ENCODE measurements at places on chromosomes 7 and 10. TPM values are rescaled to one million over a fixed set of nuclear protein-coding genes. Genes with fewer than 3 reads are reported as not detected.

LRRD1 gene
- total RNA-seq: not detected

WDFY4 gene
- total RNA-seq: 132 TPM

LDB3 gene
- total RNA-seq: not detected

PDK4 gene
- 0.21 TPM for total RNA-seq

RTKN2 gene
- total RNA-seq: not detected

DNA sequence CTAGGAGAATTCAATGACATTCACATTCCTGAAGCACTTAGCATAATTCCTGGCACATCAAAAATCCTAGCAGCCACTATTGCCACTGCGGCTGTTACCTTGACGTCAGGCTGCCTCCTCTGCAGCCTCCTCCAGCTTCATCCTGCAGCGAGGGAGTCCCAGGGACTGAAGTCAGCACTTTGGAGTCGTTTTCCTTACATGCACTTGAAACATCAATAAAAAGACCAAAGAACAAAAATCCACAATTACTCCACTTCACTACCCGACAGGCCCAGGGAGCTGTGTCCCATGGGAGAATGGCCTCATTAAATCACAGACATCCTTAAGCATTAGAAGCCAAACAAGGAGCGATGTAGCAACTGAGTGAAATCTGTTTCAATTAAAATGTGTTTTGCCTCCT lies 48.6 kb upstream of the NANOS1 start:
- DNase-seq: no peak

DNA sequence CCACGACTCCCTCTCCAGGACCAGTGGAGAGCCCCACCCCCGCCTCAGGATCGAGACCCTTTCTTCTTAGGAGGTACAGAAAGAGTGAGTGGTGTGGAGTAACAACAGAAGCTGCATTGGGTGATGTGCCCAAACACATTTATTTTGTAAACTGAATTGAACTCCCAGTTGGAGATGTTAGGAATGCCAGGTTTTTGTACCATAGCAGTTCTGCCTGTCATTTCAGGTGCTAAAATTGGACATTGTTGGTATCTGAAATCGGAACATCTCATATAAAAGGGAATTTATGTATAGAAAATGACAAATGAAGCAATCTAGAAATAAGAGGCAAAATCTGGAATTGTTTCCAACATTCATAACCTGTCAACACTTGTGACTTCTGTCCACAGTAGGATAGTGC lies 74.7 kb downstream of the SHH start:
- no peak for DNase-seq

DNA sequence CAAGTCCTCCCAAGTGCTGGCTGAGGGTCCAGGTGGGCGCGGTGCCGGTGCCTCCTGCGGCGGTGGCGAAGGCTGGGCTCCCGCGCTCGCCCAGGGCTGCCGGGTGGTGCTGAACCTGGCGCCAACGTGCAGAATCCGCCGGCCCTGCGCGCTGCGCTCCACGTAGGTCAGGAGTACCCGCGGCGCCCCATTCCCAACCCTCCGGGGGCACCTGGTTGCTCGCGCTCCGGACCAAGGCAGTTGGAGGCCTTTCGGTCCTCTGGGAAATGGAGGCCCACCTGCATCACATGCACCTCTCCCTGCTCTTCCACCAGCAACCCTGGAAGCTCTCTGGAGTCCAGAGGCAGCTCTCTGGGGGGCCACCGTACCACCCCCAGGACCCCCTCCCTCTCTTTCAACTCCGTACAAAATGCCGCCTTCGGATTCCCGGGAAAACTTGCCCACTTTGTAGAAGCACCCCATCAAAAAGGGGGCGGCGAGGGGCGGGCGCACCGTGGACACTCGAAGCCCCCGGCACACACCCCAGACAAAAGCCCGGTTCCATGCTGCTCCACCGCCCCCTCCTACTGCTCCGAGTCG lies 745 bp downstream of the SLC16A9 start:
- DNase-seq: no peak

DNA sequence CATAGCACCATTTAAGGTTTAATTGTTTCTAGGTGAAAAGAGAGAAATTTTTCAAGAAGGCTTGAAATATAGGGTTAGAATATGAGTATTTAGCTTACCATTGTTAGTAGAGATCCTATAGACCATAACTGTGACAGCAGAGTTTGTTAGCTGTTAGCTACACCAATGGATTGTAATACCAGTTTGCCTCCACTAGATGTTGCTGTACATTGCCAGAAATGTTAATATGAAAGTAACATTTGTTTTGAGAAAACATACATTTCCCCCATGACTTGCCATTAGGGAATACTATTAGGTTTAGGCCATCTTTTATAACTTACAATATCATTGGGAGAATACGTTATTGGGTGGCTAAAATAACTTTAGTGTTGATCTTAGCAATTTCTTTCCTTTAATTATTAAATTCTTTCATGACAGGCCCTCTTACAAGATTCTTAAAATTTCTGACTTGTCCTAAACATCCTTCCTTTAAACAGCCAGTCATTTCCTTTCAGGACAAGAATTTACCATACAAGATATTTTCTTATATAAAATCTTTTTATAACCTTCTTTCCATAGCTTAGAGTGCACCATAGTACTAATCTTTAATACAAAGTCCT lies 39.5 kb downstream of the ZNF117 start:
- peak; percentile 16 for DNase-seq

DNA sequence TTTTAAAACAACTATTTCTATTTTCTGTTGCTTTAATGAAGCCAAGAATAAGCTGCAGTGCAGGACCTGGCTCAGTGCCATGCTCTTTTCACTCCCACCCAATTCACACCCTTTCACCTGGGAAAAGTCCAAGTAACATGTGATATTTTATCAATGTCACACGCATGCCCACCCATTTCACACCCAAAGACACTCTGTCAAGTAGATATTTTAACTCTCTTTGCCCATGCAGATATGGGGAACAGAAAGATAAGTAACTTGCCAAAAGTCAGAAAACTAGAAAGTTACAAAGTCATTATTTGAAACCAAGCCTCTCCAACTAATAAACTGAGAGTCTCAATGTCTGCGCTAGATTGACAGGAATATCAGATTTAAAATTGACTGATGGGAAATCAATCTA lies 706.7 kb upstream of the PHF14 start:
- no peak for DNase-seq

DNA sequence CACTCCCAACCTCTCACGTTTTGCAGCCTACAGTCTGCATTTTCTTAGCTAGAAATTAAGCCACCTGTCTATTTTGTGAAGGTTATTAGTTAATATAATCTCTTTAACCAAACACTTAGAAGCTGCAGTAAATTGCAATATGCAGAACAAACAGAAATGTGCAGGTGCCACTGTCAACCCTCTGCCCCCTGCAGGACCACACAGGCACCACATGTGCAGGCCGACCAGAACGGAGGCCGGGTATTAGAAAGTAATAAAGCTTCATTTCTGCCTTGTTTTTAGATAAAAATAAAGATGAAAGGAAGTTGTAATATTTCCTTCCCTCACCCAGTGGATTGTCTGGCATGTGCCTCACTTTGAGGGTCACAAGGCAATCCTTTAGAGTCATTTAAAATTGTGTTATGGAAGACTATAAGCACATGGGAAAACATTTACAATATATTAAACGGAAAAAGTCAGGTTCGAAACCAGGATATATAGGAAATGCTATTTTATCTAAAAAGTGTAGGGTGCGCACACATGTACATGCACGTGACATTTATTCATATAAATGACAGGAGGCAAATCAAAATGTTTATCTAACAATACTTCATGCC lies 158.2 kb downstream of the ARHGAP12 start:
- no peak for DNase-seq

DNA sequence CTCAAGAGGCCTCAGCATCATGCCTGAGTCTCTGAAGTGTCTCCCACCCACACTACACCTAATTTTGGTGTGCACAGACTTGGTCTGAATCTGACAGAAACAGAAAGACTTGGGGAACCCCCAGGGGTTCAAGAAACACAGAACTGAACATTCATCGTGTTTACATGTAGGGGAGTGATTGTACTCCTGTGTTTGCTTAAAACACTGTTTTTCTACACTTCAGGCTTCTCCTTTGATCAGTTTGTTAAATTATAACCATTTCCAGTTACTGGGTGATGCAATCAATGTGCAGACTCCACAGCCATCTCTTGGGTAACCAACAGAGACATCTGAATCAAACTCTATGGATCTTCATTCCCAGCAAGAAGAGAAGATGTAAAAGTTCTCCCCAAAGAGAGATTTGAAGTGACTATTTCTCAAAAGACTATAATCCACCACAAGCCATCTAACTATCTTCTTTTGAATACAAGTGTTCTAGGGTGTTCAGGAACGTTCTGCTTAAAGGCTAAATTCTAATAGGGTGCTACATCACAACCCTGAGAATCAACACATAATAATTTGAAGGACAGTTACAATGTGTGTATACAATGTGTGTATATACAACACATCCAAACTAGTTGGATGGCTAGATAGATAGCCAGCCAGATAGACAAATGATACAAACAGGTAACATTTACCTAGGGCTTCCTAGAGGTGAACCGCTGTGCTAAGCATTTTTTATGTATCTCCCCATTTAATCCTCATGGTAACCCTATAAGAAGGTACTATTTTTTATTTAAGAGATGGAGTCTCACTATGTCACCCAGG lies 34.2 kb downstream of the DNAJC12 start:
- no peak for DNase-seq

GRCh38 chr10:52679117-52679516 lies 93.5 kb downstream of the MBL2 start:
- no peak for DNase-seq

DNA sequence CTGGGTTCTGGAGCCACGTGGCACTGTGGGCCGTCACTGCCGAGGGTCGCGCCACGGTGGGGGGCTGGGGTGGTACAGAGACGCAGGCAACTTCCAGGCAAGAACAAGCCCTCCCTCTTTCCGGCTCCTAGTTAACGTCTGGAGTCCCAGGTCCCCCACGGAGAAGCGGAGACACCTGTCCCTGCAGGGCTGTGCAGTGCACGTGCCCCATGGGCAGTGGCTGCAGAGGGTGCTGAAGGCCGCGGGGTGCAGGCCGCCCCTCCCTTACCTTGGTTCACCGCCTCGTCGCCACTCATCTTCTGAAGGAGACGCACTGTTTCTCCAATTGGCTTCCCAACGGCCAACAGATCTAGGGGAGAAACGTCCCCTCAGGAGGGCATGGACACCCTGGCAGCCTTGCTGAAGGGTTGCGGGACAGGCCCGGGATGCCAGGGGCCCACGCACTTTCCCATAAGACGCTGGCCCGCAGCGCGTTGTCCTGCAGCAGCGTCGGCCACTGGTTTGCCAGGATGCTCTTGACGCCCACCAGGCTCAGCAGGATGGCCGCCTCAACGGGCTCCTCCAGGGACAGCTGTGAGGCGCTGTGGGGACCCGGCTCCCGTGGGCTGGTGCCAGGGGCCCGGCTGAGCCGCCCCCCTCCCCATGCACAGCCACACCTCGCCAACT lies 24.3 kb upstream of the NKX6-2 start:
- no peak for DNase-seq

- DNase-seq: no peak
These were observed 55.0 kb upstream of the LBX1 start for GRCh38 chr10:101284101-101284743.

DNA sequence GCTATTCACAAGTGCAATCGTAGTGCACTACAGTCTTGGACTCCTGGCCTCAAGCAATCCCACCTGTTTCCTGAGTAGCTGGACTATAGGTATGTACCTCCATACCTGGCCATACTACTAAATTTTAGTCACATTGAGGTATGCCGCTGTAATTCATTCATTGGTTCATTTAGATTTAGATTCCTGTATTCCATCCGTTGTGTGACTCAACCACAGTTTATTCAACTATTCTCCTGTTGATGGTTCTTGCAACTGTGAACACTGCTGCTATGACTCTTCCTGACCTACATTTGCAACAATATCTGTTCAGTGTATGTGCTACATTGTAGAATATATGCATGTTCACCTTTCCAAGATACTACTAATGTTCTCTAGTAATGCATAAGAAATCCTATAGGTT lies 8.0 kb upstream of the ZCCHC24 start:
- no peak for DNase-seq

DNA sequence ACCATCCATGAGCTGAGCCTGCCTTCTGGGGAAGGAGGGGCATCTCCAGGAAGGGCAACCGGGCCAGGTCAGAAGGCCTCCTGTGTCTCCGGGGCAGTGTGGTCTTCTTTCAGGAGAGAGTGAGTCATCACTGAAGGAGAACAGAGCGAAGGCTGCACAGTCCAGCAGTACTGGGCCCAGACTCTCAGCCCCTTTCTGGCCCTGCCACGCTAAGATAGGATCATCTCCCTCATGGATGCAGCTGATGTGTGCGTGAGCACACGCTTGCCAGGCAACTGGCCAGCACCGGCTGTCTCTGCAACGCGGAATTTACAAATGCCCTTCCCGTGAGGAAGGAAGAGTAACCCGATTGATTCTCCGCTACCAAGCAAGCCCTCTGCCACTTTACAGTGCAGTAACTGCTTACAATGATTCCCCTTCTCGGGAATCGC lies 328.2 kb downstream of the TNS3 start:
- no peak for DNase-seq

GRCh38 chr7:40579401-40579800 lies 444.6 kb downstream of the SUGCT start:
- no peak for DNase-seq

- DNase-seq: no peak
These were observed 59.9 kb upstream of the COBL start for GRCh38 chr7:51376420-51377092.

DNA sequence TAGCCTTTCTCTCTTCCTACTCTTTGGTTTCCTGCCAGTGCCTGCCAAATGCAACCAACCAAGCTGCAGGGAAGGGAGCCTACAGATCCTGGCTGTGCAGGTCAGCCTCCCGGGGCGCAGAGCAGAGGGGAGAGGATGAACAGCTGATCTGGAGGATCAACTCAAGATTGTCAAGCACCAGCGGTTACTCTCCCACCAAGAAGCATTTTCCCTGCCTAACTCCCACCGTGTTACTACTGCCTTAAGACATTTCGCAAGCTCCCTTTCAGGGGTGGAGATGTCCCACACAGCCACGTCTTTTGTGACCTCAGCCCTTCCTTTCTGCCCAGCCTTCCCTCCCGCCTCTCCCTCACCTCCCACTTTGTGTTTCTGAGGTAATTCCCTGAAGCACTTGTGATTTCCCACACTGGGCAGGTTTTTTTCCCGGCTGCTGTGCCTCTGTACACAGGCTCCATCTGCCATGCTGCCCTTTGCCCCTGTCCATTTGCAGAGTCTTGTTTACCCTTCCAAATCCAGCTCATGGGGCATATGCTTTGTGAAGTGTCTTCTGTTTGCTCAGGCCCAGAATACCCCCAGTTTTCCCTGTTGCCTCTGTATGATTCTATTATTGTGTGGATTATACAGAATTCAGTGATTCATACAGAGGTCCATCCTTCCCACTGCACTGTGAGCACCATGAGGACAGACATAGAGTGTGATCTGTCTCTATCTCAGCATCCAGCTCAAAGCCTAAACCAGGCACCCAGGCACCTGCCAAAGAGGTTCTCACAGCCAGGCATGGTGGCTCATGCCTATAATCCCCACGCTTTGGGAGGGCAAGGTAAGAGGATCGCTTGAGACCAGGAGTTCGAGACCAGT lies 40.9 kb upstream of the PAPSS2 start:
- DNase-seq: no peak

- no peak for DNase-seq
These were observed 1.1 kb downstream of the JMJD1C start for GRCh38 chr10:63464402-63465292.

GRCh38 chr7:159023746-159024145 lies 120.9 kb downstream of the VIPR2 start:
- no peak for DNase-seq

GRCh38 chr10:24153031-24153430 lies 55.9 kb upstream of the KIAA1217 start:
- no peak for DNase-seq
